ENCODE measurements at places on chromosomes 5 and 9.

GRCh38 chr9:82939451-82939850 is 123.5 kb downstream of the RASEF start:
- no peak for DNase-seq

DNA sequence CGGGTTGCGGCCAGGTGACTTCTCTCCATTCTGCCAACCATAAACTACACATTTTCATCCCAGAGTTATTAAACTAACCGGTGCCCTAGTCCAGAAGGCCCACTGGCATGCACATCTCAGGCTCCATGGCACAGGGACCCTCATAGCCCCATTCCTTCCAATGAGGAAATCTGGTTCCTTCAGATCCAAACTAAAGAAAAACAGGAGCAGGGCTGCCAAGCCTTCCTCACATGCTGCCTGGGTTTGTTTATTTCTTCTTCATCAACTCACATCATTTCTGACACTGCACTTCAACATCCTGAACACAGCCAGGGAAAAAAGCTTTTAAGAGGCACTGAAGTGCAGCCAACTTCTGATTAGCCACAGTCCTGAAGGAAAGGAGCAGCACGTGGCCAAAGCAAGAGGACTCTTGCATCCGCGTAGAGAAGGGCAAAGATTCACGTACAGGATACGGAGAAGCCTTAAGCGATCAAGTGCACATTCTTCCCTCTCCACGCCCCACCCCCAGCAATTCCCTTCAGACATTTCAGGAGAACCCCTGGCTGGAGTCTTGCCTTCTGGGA is 22.5 kb downstream of the LHFPL2 start:
- no peak for DNase-seq

- no peak for DNase-seq
These were observed 20.2 kb downstream of the NIPSNAP3B start for GRCh38 chr9:104784098-104784497.

GRCh38 chr5:63049935-63050334 is 471.3 kb downstream of the LRRC70 start:
- DNase-seq = no peak

- no peak for DNase-seq
These were observed 49.6 kb upstream of the FOXE1 start for GRCh38 chr9:97803167-97804058.

DNA sequence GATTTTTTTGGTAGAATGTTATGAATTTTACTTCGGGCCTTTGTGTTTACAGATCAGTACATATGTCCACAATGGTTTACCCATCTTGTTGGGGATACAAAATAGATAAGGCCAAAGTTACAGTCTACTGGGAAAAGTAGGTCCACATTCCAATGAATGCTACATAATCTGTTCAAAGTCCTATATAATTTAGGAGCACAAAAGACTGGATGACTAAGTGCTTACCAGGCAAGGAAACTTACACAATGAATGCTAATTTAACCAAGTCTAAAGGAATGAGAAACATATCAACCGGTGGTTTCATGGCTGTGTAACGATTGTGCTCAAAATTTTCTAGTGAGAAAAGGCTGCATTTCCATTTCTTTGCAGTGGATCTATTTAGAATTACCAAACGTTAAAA is 97.4 kb upstream of the TRPM3 start:
- DNase-seq = no peak

- DNase-seq = no peak
These were observed 107.4 kb downstream of the TLE1 start for GRCh38 chr9:81581986-81582385.

GRCh38 chr9:125142560-125143376 is 560 bp downstream of the SCAI start:
- no peak for DNase-seq

GRCh38 chr5:73443829-73444498 is 4.6 kb downstream of the FOXD1 start:
- DNase-seq = no peak

GRCh38 chr9:73133022-73133651 is 18.5 kb upstream of the ANXA1 start:
- no peak for DNase-seq

Data from left forelimb (tissue), 1 donor.